ENCODE measurements at places on chromosomes 3 and 15.

GRCh38 chr3:179309225-179310078 lies 13.4 kb upstream of the ZNF639 start:
- DNase-seq = no peak

- DNase-seq = no peak
These were observed 943.2 kb downstream of the MCTP2 start for GRCh38 chr15:95174301-95175259.

DNA sequence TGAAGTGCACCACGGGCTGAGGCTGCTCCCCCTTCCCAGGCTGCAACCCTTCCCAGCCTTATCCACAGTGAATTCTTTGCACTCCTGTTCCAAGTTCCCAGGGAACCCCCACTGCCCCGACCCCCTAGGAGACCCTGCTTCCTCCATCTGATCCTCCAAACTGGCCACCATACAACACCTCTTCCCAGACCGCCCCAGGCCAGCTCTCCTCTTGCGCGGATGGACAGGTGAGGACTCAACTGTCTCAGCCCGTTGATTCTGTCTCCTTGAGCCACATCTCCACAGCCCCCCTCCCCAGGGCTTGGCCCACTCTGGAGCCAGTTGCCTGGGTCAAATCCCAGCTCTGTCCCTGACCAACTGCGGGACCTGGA lies 21.7 kb downstream of the GRIP2 start:
- no peak for DNase-seq

GRCh38 chr3:173778251-173778650 lies 380.7 kb downstream of the NLGN1 start:
- no peak for DNase-seq

GRCh38 chr3:184350618-184351017 lies 10.8 kb downstream of the CLCN2 start:
- DNase-seq = no peak

DNA sequence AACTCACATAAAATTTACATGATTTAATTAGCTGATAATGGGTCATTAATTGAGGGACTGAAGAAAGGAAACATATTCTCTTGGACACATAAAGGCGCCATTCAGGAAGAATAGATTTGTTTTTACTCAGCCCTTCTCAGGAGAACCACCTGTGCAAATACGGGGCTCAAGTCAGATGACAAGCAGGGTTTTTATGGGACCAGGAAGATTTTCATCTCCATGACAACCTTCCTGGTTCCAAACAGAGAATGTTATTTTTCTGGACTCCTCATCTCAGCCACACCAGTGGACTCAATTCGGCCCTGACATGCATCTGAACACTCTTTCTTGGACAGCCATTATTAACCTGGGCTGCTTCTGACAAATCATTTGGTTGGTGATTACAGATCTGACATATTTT lies 120.5 kb downstream of the PDZRN3 start:
- DNase-seq = no peak

GRCh38 chr3:187843654-187844053 lies 98.4 kb upstream of the BCL6 start:
- no peak for DNase-seq

DNA sequence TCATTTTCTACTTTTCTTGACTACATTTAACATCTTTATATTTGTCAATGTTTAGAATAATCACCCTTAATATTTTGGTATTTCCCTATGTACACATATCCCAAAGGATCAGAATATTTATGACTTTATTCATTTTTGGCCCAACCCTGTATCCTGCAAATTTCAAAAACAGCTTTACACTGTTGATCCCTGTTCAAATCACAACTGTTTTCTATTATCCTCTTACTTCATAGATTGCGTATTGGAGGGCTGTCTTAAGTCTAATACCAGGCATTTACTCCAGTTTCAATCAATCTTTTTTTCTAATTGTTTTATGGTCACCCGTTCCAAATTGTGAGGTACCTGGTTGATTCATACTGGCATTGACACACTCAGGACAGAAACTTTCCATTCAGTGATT lies 107.9 kb downstream of the RPL22L1 start:
- no peak for DNase-seq

DNA sequence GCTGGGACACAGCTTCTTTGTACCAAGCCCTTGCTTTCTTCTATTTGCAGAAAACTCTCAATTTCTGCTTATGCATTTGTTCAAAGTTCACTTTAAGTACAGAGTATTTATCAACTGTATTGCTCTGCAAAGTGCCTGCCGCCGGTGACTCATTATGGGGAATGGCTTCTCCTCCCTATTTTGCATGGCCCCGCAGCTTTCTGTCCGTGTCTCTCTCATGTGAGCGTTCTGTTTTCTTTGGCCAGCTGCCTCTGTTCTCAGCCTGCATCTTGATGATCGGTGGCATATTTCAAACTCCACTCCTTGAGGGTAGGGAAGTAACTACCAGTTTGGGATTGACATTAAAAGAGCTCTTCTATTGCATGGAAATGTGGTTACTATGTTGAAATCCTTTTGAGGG lies 28.6 kb upstream of the ST8SIA2 start:
- peak; percentile 60 for DNase-seq

Data from mesothelial cell of epicardium (in vitro differentiated cells).